Nephron progenitor cell (in vitro differentiated cells): ENCODE measurements at places on chromosomes 2 and 18.

DNA sequence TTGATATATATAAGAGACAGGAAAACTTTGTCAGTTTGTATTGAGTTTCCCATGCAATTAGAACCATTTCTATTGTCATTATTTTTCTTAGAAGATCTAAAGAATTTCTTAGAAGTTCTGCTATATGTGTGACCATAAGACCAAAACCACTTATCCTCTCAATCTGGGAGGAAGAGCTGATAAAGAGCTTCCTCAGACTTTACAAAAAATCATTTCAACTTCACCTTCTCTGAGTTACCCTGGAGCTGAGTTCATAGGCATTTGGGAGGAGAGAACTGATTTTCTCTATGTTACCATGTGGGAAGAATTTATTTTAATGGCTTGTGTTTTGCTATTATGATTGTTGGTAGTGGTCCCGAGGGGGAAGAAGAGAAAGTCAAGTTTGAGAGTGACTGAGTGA lies 329.3 kb downstream of the GPD2 start:
- no peak for DNase-seq

- no peak for DNase-seq
Observed at GRCh38 chr18:22302144-22302543, 115.6 kb downstream of the CTAGE1 start.

DNA sequence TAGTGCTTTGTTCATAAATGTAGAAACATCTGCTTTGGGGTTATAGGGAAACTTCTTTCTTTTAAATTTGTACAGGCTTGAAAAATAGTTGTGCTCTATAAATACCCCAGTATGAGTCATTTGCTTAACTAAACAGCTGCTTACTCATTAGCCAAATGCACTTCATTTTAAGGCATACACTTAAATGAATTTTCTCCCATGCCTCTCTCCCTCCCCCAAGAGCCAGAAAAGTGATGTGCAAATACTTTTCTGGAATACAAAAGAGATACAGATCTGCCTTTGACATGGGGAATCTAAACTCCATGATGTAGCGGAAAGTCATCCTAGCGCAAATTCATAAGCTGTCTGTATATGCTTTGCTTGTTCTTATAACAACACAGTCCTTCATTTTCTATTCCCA lies 469.4 kb downstream of the DLGAP1 start:
- no peak for DNase-seq

- DNase-seq = no peak
Observed at GRCh38 chr18:52971097-52971496, 631.1 kb downstream of the DCC start.

- no peak for DNase-seq
Observed at GRCh38 chr2:217562871-217563480, 439.8 kb downstream of the TNS1 start.

- peak; percentile 58 for DNase-seq
Observed at GRCh38 chr2:104852090-104852666, 1.7 kb upstream of the POU3F3 start.

DNA sequence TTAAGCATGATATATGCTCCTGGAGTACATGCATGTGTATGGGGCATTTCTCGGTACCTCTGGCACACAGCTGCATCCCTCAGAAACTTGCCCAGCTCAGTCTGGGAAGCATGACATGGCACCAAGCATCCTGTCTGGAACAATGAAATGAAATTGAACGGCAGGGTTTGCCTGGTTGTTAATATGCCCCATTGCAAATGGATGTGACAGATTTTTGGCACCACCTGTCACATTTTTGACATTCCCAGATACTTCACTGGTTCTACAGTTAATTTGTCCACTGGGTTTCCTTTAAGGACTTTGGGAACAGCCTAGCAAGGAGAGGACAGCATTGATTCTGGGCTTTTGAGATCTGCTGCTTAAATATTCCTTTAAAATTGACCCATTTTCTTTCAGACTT lies 305.8 kb downstream of the TSN start:
- DNase-seq = no peak

GRCh38 chr2:241724975-241725870 lies 9.2 kb upstream of the D2HGDH start:
- DNase-seq = no peak

DNA sequence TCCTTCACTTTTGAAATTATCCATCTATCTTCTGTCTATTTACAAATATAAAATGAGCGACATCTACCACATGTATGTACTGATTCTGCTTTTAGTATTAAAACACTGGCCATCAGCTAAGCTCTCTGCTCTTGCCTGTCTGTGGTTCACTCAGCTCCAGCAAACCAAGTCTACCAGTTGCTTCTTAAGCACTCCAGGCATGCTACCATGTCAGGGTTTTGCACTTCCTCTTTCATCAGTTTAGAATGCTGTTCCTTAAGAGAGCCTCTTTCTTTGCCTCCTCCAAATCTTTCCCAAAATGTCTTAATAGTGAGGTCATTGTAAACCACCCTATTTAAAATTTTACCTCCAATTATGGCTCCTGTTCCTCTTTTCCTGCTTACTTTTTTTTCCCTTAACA lies 59.5 kb downstream of the SCN3A start:
- DNase-seq = no peak

DNA sequence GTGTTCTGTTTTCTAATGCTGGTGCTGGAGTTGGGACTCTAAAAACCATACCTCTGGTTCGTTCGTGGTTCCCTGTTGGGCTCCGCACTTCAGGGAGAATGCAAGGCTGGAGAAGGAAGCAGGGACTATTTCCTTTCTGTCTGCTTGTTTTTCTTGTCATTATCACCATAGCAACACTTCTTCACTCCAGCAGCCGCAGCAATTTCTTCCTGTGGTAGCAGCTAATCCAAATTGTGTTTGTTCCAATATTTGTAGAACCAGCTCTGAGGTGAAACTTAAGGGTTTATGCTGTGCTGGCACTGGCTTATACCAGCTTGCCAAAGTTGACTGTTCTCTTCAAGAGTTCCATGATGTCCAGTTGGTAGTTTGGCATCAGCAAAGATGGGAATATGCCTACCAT lies 301.4 kb upstream of the SYT4 start:
- no peak for DNase-seq

GRCh38 chr18:24627644-24628315 lies 167.3 kb downstream of the HRH4 start:
- DNase-seq = no peak

- no peak for DNase-seq
Observed at GRCh38 chr2:96530474-96531357, 5.8 kb upstream of the ARID5A start.

GRCh38 chr2:76393356-76393755 lies 682.6 kb upstream of the GCFC2 start:
- no peak for DNase-seq

DNA sequence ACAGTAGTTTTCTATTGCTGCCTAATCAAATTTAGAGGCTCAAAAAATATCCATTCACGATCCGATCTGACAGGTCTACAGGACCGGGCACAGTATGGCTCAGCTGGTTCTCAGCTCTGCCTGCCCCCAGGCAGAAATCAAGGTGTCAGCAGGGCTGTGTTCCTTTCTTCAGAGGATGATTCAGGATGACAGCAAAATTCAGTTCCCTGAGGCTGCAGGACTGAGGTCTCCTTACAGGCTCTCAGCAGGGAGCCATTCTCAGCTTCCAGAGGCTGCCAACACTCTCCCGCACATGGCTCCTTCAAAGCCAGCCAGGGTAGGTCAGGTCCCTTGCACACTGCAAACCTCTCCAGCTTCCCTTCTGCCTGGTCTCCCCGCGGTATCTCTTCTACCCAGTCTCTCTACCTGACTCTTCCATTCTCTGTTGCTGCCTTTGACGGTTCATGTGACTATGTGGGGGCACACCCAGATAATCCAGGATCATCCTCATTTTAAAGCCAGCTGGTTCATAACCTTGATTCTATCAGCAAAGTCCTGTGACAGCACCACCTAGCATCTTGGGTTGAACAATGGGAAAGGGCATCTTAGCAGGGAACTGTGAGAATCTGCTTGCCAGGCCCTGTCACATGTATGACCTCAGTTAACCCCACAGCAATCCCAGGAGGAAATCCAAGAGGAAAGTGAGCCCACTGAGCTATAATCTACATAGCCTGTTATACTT lies 50.4 kb downstream of the UXS1 start:
- DNase-seq = no peak

DNA sequence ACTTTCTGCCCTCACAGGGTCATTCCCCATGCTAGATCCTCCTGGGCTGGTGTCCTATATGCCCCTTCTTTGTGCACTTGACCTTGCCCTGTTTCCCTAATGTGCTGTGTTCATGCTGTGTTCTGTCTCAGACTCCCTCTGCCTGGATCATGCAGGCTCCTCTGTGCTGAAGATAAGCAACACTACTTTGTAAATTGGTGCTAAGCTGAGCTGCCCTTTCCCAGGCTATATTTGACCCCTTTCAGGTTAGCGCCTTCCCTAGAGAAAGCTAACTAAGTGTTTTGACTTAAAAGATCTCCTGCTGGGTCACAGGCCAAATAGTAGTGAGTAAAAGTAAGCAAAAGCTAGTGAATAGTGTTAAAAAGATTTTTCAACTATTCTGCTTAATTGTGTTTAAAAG lies 257.2 kb upstream of the RGPD4 start:
- DNase-seq = no peak

- DNase-seq = no peak
Observed at GRCh38 chr2:205748639-205749038, 66.3 kb downstream of the NRP2 start.

DNA sequence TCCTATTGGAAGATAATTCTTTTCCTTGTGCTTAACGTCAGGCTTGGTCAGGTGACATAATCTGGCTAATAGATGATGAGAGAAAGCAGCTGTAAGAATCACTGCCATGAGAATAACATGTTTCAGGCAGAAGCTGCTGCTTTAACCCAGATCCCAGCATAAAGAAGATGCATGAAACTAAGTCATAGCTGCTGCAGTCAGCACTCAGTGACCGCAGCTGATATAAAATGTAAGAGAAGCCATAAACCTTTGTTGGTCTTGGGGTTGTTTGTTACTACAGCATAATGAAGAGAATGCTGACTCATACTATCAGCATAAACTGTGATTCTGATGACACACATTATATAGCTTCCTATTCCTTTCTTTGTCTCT lies 274.3 kb upstream of the TRIB2 start:
- DNase-seq = no peak

DNA sequence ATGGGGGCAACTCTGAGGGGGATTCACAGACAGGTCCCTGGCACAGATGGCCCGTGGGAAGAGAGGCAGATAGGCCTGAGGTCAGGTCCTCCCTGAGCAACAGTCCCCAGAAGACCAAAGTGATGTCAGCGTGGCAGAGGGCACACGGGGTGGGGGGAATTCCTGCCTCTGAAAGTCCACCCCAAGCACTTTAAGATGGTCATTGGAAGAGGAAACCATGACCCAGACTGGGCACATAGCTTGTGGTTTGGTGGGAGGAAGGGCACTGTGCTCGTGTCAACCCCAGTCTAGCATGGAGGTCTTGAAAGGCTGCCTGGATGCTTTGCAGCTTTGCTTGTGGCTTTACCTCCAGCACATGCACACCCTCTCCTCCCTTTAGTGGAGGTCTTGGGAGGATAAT lies 38.0 kb upstream of the SIX2 start:
- no peak for DNase-seq

GRCh38 chr2:132270981-132271546 lies 109.3 kb upstream of the ANKRD30BL start:
- no peak for DNase-seq

DNA sequence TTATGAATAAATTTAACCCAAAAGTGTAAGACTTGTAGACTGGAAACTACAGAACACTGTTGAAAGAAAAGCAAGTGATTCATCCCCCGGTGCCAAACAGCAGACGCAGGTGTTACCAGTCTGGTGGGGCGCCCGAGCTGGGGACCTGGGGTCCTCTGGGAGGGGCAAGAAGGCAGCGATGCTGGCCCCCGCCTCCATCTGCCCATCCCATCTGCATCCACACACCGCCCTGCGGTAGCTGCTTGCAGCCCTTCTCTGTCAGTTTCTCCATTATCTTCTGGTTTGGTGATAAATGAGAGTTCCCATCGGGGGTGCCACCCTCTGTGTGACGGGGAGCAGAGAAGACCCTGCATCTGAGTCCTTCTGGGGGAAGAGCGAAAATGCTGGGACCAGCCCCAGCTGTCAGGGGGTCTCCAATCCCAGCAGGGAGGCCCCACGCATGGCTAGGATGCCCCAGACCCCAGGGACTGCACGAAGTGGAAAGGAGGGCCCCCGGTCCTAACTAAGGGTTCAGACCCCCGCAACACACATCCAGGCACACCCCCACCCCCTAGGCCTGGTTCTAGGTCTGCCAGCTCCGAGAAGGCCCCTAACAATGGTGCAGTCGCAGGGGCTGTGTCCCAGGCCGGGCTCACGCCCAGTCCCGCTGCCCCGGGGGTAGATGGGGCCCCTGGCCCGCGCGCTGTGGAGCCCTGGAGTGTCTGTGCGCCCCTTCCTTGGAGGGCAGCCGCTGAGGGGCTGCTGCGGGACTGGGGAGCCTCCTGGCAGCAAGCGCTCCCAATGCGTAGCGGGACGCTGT lies 686 bp upstream of the RGPD8 start:
- no peak for DNase-seq
